ENCODE measurements at places on chromosomes 1 and 21.

- no peak for DNase-seq
These were observed 622.4 kb upstream of the PKN2 start for GRCh38 chr1:88061492-88062177.

- no peak for DNase-seq
These were observed 11.8 kb downstream of the NHLH2 start for GRCh38 chr1:115829023-115829674.

DNA sequence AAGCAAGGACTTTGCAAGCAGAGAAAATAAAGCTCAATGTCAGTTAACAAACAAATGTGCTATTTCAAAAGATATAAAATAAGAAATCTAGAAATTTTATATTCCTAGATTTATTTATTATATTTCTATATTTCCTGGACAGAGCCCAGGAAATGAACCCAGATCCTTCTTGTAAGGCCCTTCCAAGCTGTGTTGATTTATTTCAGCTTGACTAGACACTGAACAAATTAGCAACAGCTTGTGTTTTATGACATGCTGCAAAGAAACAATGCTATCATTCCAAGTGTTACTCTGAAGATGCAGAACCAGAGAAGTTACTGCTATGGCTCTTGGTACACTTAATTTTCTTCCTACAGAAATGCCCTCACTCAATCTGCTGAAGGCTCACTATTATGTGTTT is 6.2 kb downstream of the TGFBR3 start:
- no peak for DNase-seq

DNA sequence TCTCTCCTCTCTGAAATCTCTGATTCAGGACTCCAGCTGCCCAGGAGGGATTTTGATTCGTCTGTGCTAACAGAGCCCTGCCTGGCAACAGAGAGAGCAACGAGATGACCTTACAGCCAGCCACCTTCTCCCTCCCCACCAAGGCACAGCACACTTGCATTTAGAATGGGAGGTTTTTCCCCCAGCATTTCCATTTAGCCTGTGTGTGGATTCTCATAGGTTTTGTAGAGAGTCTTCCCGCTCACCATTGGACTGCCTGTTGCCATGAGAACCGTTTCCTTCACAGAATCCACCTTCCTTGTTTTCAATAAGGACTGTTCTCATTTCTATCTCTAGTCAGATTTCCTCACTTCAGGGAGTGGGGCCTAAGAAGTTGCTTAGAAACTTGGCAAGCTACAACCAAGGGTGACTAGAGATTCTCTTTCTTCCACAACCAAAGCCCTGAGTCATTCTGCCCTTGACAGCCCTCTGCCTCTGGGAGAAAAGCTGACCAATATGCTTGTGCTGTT is 5.8 kb upstream of the IKBKE start:
- no peak for DNase-seq

- DNase-seq: no peak
These were observed 37.2 kb upstream of the GBP5 start for GRCh38 chr1:89309828-89310227.

GRCh38 chr1:91076834-91077233 is 55.0 kb upstream of the ZNF644 start:
- no peak for DNase-seq

- no peak for DNase-seq
These were observed 28.6 kb downstream of the COL6A1 start for GRCh38 chr21:46009951-46010705.

- no peak for DNase-seq
These were observed 789 bp upstream of the PTPN14 start for GRCh38 chr1:214552174-214552608.

- DNase-seq: no peak
These were observed 24.7 kb upstream of the MYCL start for GRCh38 chr1:39926343-39926793.

GRCh38 chr1:200433586-200433985 is 23.8 kb upstream of the ZNF281 start:
- no peak for DNase-seq

DNA sequence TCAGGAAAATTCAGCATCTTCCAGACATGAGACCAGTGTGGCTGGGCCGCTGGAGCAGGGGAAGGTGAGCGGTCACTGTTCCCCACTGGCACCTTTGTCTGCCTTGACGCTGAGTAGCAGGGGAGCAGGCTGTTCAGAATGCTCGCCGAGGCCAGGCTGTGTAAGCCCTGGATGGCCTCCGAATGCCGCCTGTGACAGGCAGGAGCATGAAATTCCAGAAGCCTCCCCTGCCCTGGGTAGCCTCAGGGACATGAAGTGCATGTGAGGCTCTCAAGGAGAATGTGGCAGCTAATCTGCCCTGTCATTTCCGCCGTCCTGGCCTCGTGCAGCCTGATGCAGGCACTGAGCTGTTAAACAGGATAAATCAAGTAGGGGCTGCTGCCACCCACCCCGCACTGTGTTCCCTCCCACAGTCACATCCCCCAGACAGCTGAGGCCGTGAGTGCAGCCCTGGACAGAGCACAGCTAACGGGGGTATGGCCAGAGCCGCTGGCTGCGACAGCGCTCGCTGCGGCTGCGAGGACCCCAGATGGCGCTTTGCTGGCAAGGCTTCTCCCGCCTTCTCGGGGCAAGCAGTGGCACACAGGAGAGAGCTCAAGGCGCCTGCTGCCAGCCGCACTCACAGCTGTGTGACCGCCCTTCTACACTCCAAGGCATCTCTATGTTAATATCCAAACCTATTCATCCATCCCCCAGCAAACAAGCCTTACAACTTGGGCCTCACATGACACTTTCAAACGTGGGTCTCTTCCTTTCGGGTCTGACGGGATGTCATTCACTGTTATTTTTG is 105.0 kb upstream of the COL6A1 start:
- DNase-seq: no peak

GRCh38 chr1:150127868-150128267 is 21.8 kb upstream of the PLEKHO1 start:
- peak; percentile 44 for DNase-seq

- DNase-seq: no peak
These were observed 372.1 kb upstream of the VAMP3 start for GRCh38 chr1:7398982-7399381.

GRCh38 chr1:85311818-85312217 is 35.4 kb upstream of the BCL10 start:
- DNase-seq: no peak

DNA sequence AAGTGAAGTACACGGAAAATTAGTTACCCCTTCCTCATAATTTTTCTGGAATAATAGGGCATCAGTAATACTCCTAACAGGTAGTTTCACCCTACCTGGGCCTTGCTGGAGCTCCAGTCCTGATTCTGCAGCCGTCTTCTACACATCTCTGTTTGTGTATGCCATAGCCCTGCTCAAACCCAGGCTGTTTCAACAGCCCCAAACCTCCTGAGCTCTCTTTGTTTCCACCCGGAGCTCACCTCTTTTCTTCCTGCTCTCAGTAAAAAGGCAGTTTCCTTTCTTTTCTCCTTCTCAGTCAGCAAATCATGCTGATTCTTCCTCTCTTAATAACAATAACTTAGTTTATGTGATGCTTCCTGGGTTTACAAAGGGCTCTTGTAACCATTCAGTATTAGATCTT is 355.1 kb upstream of the RUNX1 start:
- no peak for DNase-seq

DNA sequence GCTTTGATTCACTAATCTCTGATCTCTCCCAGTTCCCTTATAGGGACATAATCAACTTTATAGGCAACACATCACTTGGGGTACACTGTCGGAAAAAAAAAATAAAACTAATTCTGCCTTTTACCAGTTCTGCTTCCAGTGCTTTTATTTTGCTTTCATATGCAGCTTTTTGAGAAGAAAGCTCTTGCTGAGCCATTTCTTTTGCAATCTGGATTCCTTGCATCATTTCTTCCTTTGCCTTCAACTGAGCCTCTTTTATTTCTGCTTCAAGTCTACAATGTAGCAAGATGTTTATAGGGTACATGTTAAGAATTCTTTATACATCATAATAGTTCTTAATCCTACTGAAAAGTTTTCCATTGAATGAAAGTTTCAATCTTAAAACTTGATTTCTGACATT is 30.6 kb downstream of the KIF14 start:
- DNase-seq: no peak

DNA sequence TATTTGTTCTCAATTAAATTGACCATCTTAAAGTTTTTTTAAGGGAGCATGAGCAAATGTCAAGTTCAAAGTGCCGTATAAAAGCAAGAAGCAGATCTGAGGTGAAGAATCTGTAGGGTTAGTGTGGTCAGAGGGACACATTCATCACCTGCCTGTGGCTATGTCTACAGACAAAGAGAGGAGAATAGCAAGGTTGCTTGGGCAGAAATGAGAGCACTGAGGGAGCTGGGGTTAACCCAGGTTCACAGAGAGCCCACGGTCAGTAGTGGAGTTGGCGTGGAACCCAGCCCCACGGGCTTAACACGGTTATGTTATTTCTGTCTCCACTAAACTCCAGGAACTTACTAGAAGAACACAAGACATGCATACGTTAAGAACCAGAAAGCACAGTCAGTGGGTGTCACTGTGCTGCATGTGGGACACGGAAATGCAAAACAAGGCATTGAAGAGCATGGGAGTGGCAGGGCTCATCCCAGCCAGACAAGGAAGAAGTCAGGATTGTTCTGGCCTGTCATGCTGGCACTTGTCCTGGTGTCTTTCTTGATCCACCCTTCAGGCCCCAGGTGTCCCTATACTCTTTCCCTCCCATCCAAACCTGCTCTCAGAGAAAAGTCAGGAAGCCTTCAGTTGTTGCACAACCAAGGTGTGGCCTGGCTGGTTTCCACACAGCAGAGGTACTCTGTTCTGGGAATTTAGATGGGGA is 95.5 kb upstream of the IVNS1ABP start:
- DNase-seq: no peak

GRCh38 chr1:223887747-223888418 is 42.1 kb upstream of the TP53BP2 start:
- no peak for DNase-seq

- DNase-seq: no peak
These were observed 192.4 kb downstream of the HMCN1 start for GRCh38 chr1:185926588-185926987.

All from activated T-cell treated with anti-CD3 and anti-CD28 coated beads for 48 hours (primary cell).